Right ventricle myocardium superior (tissue), 1 donor: ENCODE measurements at places on chromosomes 4 and X. TPM values are rescaled to one million over a fixed set of nuclear protein-coding genes. Genes with fewer than 3 reads are reported as not detected.

The ITGB1BP2 gene
- 104 TPM for total RNA-seq

The NOX1 gene
- total RNA-seq = not detected

The TRIM60 gene
- total RNA-seq = not detected

The SLC9B1 gene
- total RNA-seq = 0.65 TPM

DNA sequence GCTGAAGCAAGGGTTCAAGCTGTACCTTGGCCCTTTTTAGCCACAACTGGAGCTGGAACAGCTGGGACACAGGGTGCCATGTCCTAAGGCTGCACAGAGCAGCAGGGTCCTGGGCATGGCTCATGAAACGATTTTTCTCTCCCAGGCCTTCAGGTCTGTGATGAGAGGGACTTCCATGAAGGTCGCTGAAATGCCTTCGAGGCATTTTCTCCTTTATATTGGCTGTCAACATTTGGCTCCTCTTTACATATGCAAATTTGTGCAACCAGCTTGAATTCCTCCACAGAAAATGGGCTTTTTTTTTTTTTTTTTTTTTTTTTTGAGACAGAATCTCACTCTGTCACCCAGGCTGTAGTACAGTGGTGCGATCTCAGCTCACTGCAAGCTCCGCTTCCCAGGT, 430.8 kb downstream of the PCDH11X start:
- DNase-seq = no peak

DNA sequence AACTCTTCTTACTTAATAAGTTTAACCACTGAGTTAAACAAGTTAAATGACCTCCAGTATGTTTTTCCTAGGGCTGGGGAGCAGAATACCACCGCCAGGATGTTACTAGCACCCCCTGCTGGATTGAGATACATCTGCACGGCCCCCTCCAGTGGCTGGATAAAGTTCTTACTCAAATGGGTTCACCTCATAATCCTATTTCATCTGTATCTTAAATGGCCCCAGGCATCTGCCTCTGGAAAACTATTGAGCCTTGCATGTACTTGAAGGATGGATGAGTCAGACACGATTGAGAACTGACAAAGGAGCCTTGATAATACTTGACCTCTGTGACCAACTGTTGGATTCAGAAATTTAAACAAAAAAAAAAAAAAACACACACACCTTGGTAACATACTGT, 61.5 kb upstream of the MMAA start:
- DNase-seq = peak; percentile 50

DNA sequence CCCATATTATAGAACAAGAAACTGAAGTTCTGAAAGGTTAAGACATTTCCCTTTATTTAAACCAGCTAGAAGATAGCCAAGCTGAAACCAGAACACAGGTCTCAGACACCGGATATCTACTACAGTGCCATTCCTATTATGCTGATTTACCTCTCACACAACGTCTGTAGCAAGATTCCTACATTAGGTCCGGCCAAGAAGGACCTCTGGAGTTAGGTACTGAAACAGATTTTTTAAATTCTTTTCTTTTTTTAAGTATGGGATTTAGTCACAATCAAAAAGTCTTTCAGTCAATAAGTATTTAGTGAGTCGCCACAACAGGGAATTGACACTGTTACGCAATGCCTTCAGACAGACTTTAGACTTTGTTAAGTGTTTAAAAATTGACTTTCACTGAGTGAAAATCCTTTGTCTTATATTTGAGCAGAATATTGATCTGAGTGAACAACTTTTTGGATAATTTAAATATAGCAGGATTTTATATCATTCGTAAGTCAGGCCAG, 26.5 kb upstream of the SPANXN4 start:
- no peak for DNase-seq

DNA sequence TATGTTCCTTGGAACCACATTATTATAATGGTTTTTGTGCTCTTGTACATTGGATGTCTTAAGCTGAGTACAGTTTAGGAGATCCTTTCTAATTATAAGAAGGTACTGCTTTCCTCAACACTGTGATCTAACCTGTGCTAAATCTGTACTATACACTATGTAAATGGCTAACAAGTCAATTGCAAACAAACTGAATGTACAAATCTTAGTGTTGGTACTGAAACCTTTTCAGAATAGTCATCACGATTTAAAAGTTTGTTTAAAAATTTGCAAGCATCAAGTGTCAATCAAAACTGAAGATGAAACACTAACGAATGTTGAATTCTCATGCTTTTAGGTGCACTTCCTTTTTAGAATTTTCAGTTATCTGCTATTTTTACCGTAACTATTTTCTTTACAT, 2090.4 kb upstream of the TENM3 start:
- DNase-seq = no peak

- no peak for DNase-seq
Observed at GRCh38 chr4:55380576-55380975, 15.2 kb upstream of the TMEM165 start.

DNA sequence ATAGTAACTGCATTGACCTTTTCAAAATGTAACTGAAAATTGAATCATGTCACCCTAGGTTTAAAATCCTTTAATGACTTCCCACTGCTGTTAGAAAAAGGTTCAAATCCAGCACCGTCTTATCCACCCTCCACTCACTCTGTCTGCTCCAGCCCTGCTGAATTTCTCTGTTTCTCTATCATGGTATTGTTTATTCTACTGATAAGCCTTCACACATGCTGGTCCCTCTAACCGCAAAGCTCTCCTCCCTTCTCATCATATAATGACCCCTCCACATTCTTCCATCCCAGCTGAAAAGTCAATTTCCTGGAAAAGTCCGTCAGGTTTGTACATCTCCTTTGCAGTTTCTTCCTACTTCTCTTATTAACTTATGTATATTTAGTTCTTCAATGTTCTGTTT, 389.2 kb upstream of the F9 start:
- no peak for DNase-seq

DNA sequence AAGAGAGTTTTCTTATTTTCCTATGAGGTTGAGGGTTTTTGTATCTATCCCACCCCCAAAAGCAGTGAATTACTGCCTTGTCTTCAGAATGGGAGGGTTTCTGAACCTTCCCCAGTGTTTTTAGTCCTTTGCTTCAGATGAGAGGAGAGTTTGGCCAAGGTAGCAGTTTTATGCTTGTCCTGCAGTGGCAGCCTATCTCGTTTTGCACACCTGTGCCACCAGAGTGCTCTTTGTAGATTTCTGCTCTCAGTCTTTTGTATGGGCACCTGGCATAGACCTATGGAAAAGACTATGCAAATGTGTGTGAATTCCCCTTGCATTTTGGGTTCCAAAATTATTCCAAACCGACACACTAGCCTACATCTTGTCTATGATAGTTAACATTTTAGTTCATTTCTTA, 5.8 kb downstream of the TBC1D19 start:
- DNase-seq = no peak

GRCh38 chrX:31266203-31267076, 194.6 kb upstream of the FTHL17 start:
- peak; percentile 70 for DNase-seq

DNA sequence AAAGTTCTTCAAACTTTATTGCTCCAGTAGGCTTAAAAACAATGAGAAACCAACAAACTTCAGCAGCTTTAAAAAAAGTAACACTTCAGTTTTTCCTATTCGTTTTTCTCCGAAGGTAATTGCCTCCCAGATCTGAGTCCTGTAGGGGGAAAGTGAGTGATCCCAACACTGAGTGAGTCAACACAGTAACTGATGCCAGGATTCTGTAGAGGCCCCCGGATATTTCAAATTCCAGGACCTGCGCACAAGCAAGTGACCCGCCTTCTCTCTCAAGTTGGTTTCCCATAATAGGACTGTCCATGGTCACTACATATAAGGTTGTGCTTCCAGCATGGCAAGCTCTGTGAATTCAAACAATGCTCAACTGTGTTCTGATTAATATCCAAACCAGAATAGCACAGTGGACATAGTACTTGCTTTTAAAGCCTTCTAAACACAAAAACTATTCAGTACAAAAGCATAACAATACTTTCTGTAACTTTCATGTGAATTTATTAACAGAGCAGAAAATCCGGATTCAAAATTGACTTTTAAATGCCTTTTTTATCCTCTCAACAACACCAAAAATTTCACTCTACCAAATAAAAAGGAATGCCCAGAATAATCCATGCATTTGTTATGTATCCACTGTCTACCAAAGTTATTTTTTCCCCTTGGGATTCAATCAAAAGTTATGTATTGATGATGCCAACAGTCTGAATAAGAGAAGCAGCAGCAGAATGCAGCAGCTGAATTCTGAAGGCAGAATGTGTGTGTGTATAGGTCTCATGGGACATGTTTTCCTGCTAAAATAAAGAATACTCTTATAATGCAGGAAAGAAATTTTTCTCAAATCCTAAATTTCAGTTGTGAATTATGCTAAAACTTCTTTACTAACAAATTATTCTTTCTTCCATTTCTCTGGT, at the start of gene DMD:
Gene DMD (minus strand): TSS at position 194 of the 905 bp plus-strand sequence. CDS start 237 bp downstream, outside the sequence.
- peak; percentile 43 for DNase-seq

DNA sequence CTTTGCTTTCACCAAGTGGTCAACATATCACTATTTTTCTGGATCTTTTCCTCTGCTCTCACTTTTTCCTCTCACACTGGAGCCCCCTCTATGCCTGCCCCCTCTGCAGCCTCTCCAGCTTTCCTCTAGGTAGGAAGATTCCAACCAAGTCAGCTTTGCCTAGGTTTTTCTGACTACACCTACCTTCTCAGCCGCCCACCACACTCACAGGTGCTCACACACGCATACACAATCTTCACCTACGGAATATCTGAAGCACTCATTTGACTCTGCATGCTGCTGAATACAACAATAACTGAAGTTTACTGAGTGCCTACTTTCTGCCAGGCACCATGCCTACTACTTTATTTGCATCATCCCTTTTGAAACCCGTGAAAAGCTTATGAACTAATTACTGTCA, 328.0 kb downstream of the PPP3CA start:
- DNase-seq = no peak

DNA sequence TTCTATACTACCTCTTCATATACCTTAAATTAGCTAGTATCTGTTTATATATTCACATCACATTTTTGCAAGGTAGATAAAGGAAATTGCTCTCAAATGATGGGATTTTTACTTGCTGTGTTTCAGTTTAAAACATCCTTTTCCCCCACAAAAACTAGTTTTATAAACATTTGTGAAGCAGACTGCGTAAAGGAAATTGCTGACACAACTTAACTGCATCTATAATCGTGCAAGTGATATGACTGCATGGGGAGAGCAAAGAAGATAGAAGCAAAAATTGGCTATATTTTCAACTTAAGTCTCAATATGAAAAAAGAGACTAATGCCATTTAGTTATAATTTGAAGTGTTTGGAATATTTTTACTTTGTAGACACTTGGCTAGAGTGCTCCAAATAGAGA, 385.2 kb downstream of the C4orf33 start:
- DNase-seq = no peak

DNA sequence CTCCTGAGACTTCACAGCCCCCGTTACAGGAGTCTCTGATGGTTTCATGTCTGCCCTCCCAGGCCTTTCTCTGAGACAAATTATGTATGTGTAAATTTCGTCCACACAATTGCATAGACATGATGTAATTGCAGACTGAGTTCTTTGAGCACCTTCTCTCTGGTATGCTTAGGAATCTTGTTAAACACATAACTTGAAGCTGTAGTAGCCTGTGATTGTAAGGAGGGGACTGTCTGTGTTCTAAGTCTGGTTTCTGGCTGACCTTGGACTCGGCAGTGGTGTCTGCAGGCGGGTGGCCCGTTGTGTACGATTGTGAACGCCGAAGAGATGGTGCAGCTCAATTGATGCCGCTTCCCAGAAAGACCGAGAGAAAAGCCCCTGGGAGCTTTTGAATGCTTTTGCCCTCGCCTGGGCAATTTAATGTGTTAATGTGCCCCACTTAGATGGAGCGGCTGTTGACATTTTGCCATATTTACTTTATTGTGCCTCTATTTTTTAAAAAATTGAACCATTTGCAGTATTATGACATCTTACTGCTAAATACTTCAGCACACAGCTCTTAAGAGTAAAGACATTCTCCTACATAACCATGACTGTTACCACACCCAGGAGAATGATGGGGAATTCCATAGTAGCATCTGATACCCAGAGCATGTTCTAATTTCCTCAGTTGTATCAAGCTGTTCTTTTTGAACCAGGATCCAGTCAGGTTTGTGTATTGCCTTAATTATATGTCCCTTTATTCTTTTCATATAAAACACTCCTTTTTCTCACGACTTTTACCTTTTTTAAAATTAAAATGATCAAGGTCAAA, 58.4 kb upstream of the TADA2B start:
- DNase-seq = no peak

DNA sequence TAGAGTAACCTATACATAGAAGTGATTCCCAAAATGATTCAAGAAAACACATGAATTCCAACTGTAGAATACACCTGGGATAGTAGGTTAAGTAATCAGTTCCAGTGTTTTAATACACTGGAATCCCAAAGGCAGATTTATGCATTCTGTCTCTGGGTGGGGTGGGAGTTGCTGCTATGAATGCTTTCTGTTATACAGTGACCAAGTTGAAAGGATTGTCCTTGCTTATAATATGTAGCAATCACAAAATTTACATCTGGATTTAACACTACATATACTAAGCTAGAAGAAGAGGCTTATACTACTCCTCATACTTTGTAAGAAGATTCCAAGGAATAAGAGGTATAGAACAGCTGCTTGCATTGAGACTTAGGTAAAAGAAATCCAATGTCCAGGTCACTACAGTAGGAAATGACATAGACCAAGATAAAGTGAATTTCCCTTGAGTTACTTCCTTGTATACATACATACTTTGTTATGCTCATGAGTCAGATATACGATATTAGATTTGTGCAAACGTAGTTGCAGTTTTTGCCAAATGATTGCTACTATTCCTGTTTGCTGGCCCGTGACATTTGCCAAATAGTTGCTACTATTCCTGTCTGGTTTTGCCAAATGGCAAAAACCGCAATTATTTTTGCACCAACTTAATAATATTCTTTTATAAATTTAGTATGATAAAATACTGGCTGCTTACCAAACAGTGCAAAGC, 210.5 kb upstream of the DIAPH2 start:
- DNase-seq = no peak

DNA sequence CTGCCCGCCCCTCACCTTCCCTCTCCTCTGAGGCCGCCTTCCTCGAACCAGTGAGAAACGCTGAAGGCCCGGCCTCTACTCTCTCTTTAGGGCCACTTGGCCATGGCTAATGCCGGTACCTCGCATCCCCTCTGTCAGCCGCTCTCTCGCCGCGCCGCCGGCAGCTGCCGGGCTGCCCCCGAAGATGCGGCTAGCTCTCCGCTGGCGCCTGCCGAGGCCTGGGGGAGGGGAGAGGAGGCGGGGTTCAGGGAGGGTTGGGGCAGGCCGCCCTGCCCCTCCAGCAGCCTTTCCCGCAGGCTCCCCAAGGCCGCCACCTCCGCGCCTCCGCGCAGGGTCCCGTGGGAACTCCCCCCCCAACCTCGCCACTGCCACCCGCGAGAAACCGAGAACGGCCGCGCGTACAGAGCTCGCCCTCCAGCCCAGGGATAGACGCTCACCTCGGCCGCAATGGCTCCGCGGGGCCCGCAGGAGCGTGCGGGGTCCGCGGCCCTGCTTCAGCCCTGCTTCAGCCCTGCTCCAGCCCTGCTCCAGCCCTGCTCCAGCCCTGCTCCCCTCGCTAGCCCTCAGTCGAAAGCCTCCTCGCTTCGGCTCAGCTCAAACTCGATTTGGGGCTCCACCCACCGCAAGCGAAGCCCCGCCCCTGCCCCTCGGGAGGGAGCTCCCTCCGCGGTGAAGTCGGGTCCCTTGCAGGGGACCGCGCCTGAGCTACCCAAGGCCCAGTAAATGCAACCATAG, at the start of gene HUWE1:
Gene HUWE1 (minus strand): TSS at position 569 of the 735 bp plus-strand sequence. CDS start 32,612 bp downstream, outside the sequence.
- peak; percentile 88 for DNase-seq

- peak; percentile 46 for DNase-seq
Observed at GRCh38 chr4:112516471-112517066, 589 bp upstream of the NEUROG2 start.
